ENCODE measurements at places on chromosomes 3 and 15.
A peak's percentile ranks its signal among the peaks of the same experiment; 100 is the strongest.

- DNase-seq: peak; percentile 46
Observed at GRCh38 chr3:32596909-32597369, 26.3 kb upstream of the DYNC1LI1 start.

- no peak for DNase-seq
Observed at GRCh38 chr3:71444028-71444860, 139.3 kb downstream of the FOXP1 start.

- no peak for DNase-seq
Observed at GRCh38 chr15:89479173-89479572, 17.2 kb downstream of the RHCG start.

DNA sequence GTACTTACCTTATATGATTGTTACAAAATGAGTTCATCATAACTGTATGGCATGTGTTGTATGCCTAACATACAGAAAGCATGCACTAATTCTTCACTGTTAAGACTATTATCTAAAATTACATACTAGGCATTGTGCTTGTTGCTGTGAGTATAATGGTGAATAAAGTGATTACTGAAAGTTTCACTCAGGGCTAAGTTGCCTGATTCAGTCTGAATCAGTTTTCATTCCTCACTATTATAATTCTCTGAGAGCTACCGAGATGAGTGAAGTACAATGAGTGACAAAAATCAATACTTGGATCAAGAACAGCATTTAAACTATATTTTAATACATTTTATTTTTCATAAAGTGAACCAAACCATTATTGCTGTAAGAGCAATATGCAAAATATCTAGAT is 7.5 kb upstream of the GCSAM start:
- DNase-seq: no peak

- DNase-seq: no peak
Observed at GRCh38 chr3:72427624-72428023, 420.6 kb downstream of the SHQ1 start.
